Esophagus squamous epithelium (tissue), 5 donors: ENCODE measurements at places on chromosomes 6 and 20.

DNA sequence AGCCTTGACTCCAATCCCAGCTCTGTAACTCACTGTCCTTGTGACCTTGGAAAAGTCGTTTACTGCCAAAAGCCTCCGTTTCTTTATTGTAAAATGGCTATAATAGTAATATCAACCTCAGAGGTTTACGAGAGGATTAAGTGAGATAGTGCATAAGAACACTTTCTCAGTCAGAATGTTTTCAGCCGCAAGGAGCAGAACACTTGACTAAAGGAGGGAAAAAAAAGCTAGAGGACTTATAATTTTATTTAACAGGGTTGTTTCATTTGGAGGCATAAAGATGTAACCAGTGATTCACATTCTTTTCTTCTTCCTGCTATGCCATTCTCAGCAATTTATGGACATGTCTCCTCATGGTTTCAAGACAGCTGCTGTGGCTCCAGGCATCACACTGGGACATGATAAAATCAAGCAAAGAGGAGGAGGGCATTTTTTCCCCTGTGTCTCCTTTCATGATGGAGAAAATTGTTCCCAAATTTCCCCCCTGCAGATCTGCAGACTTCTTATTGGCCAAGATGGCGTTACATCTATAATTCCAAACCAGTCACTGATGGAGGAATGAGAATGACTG, 143.0 kb upstream of the PTPN1 start:
- DNase-seq = no peak

DNA sequence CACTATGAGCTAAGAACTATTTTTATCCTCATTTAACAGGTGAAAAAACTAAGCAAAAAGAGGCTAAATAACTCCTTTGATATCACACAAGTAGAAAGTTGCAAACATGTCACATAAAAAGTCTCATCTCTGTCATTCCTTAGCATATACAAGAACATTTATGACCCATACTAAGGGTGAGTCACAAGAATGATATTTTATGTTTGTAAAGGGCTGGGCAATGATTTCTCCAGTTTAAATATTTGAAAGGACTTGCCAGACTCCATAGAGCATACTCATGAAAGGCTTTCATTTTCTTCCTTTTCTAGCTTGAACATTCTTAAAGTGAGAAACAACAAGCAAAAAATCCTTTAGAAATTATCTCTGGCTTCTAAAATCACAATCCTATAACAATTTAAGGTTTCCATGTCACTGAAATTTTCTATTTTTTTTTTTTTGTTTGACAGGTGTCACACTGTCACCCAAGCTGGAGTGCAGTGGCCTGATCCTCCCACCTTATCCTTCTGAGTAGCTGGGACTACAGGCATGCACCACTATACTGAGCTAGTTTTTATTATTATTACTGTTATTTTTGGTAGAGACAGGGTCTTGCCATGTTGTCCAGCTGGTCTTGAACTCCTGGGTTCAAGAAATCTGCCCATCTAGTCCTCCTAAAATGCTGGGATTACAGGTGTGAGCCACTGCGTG, 338.0 kb upstream of the KHDRBS2 start:
- DNase-seq = no peak

GRCh38 chr6:143097224-143097795, 36.6 kb downstream of the AIG1 start:
- no peak for DNase-seq

DNA sequence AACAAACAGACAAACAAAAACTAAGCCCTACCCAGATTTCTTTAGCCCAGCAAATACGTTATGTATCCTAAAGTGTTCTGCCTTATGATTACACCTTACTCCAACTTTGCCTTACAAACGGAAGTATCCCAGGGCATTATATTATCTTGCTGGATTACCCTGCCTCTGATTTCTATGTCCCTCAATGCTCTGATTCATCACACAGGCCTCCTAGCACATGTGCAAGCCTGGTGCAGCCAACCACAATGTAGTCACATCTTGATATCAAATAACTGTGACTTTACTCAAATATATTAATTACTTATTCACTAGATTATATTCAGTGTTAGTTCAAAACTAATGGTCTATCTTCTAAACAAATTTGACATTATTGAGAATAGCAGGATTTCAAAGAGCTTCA, 598.6 kb downstream of the TBC1D32 start:
- no peak for DNase-seq

DNA sequence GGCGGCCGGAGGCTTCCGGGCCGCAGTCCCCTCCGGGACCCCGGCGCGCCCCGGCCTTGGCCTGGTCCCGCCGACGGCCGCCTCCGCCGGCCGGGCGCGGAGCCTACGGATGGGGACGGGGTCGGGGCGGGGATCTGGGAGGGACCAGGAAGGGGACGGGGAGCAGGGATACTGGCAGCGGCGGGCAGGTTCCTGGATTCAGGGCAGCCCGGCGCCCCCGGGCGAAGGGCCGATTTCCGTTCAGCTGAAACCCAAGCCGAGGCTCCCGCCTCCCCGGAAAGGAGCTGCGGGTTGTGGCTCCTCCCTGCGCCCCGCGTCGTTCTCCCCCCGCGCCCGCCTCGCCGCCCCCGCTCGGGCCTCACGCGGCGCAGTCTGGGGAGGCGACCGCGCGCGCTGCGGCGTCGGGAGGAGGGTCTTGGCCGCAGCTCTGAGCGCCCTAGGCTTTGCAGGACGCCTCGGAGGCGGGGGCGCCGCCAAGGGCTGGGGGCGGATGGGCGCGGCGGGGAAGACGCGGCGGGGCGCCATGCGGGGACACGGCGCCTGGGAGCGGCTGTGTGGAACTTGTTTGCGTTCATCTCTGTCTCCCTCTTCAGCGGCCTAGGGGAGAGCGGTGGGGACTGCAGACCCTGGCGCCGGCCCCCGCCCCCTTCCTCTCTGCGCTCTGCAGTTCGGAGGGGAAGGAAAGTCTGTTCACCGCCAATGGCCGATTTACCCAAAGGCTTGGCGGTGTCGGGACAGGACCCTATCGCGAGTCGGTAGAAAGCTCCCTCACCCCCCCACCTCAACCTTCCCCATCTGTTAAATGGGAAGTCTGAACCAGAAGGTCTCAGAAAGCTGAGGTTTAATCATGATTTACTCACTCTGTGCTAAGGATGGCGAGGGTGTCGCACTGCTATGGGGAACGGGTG, 22.7 kb upstream of the TMEM181 start:
- no peak for DNase-seq

GRCh38 chr6:121356575-121356974, 22.3 kb upstream of the TBC1D32 start:
- no peak for DNase-seq
